Retinal pigment epithelial cell (primary cell): ENCODE measurements at places on chromosomes 13 and 19.

DNA sequence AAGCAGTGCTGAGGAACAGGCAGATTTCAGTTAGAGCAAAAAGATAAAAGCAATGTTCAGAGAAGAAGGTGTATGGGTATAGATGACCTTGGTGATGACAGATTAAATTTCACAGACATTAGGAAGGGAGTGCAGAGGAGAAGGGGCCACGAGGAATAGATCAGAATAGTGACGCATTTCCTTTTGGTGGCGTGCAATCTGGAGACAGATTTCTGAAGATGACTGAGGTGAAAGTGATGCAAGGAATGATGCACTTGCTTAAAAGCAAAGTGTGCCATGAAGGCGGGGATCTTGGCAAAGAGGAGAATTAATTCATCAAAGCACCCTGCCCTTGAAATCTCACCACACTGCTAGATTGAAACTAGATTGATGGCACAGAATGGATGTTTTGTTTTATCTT lies 202.4 kb downstream of the ITGBL1 start:
- DNase-seq, result no peak

DNA sequence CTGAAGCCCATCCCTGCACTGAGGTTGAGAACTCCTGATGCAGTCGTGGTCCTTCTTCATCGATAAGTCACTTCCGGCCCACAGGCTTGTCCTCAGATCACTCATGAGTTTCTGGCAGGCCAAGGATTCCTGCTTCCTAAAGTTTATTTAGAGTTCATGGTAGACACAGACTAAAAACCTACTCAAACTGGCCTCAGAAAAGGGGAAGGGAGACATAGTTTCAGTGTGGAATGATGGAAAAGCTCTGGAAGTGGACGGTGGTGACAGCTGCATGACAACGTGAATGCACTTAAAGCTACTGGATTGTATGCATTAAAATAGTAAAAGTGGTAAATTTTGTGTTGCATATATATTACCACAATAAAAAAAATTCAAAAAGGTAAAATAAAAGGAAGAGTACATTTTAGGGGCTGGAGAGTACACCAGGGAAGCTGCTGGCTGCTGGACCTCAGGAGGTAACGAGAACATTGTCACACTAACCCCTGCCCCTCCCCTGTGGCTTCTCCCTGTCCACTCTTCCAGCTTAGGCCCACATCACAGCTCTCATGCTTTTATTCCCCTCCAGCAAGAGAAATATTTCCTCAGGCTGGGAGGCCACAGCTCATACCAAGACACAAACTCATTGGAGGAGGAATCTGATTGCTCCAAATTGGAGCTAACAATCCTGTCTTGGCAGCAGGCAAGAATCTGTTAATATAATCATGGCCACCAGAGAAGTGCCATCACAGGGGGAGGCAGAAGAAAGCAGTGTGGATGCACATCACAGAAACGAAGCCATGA lies 741.0 kb downstream of the UQCRFS1 start:
- no peak for DNase-seq

DNA sequence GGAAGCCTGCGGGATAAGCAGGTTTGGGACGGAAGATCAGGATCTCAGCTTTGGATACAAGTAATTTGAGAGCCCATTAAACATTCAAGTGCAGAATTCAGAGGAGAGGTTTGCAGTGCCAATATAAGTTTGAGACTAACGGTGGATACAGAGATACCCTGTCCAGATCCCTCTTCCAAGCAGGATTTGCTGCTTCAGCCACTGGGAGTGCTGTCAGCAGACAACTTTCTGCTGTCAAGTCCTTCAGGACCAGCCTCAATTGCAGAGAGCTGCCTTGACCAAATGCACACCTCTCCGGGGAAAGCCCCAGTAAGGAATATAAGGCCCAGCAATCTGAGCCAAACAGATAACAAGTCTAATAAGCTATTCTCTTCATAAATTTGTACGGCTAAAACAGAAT lies 46.1 kb upstream of the ZNF780A start:
- DNase-seq, result no peak

- no peak for DNase-seq
These were observed 57.6 kb downstream of the RASA3 start for GRCh38 chr13:114074671-114075315.

GRCh38 chr13:98879957-98880356 lies 97.9 kb downstream of the DOCK9 start:
- no peak for DNase-seq

GRCh38 chr19:10580979-10581631 lies 6.0 kb downstream of the AP1M2 start:
- DNase-seq, result peak; percentile 70

DNA sequence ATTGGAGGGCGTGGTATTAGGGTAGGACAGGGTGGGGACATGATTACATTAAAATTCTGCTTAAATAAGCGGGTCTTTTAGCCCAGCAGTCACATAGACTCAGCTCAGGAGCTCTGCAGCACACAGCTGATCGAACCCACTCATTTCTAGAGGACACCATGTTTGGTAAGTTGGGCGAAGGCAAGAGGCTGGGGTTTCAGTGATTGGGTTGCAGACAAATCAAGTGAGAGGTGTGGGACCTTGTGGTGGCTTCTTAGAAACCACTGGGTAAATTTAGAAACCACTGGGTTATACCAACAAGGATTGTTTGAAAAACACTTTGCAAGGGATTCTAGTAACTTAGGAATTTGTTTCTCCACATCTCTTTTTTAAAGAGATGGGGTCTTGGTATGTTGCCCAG lies at the start of gene LEUTX:
Gene LEUTX, plus strand, starts transcription at position 92 of the 400 bp plus-strand sequence. Its CDS starts 67 bp downstream, at position 159.
- DNase-seq, result no peak

- DNase-seq, result no peak
These were observed 7.3 kb upstream of the DGKH start for GRCh38 chr13:42041011-42041683.

DNA sequence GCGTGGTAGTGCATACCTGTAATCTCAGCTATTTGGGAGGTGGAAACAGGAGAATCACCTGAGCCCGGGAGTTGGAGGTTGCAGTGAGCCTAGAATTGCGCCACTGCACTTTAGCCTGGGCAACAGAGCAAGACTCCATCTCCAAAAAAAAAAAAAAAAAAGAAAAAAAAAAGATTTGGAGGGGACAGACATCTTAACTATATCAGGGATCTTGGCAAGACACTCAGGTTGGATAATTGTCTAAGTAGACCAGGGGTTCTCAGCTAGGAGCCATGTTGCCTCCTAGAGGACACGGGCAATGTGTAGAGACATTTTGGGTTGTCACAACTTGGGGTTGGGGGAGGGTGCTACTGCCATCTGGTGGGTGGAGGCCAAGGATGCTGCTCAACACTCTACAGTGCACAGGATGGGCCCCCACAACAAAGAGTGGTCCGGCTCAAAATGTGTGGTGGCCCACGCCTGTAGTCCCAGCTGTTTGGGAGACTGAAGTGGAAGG lies 1.9 kb upstream of the ZNF580 start:
- no peak for DNase-seq
